ENCODE measurements at places on chromosomes 2 and 18. TPM values are rescaled to one million over a fixed set of nuclear protein-coding genes. Genes with fewer than 3 reads are reported as not detected.

NEU2 gene
- not detected for total RNA-seq

ANKRD23 gene
- total RNA-seq, result 0.34 TPM

SIGLEC15 gene
- total RNA-seq, result not detected

ADCYAP1 gene
- total RNA-seq, result not detected

TUBB8B gene
- under 0.01 TPM for total RNA-seq
